ENCODE measurements at places on chromosomes 12 and 14.

DNA sequence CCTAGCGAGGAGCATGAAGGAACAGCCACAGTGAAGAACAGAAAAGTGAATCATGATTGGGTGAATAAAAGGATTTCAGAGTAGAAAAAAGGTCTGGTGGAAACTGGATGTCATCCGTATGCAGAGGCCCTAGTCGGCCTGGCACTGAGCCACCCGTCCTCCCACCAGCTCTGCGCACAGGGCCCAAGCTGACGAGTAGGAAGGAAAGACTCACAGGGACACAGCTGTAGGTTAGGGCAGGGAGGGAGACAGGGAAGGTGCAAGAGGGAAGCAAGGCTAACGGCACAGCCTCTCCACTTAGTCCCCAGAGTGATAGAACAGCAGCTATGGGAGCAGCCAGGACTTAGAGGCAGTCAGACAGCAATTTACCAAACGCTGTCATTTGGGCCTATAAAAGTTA, 112.6 kb downstream of the KCNK10 start:
- no peak for DNase-seq

DNA sequence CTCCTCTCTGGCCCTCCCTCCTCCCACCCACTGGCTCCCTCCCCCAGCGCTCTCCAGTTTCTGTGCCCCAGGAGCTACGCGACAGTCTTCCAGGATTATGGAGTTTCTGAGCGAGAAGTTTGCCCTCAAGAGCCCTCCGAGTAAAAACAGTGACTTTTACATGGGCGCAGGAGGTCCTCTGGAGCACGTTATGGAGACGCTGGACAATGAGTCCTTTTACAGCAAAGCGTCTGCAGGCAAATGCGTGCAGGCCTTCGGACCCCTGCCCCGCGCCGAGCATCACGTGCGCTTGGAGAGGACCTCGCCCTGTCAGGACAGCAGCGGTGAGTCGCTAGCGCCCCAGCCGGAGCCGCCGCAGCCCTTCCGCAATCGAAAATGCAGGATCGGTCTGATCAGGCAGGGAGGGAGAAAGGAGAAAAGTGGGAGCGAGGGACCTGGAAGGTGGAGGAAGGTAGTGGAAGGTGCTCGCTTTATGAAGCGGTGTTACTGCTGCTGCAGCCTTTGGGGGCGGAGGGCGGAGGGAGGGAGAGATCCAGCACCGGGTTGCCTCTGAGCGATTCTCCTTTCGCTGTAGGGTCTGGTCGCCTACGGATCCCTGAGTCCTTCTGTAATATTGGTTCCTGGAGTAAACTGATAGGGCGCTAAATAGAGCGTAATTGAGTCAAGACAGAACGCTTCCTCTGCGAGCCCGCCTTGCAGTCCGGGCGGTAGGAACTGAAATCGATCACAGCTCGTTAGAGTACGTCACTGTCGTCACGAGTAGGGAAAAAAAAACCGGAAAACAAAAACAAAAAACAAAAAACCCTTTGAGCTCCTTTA, at the start of gene ALX1:
Gene ALX1 (plus strand): TSS at position 56 of the 819 bp plus-strand sequence. CDS start 42 bp downstream, at position 98.
- DNase-seq: peak; percentile 4

- peak; percentile 44 for DNase-seq
These were observed 38.9 kb downstream of the PPP1R13B start for GRCh38 chr14:103808403-103809001.

- DNase-seq: no peak
These were observed 67.7 kb upstream of the PTHLH start for GRCh38 chr12:28040246-28040645.

- no peak for DNase-seq
These were observed 24.5 kb upstream of the OVCH1 start for GRCh38 chr12:29521951-29522350.

- DNase-seq: no peak
These were observed 302.3 kb upstream of the RGS6 start for GRCh38 chr14:71629765-71630492.

GRCh38 chr12:27013611-27014084, 536 bp downstream of the TM7SF3 start:
- DNase-seq: no peak

- DNase-seq: no peak
These were observed 76.7 kb upstream of the SCAF11 start for GRCh38 chr12:46067094-46067493.

DNA sequence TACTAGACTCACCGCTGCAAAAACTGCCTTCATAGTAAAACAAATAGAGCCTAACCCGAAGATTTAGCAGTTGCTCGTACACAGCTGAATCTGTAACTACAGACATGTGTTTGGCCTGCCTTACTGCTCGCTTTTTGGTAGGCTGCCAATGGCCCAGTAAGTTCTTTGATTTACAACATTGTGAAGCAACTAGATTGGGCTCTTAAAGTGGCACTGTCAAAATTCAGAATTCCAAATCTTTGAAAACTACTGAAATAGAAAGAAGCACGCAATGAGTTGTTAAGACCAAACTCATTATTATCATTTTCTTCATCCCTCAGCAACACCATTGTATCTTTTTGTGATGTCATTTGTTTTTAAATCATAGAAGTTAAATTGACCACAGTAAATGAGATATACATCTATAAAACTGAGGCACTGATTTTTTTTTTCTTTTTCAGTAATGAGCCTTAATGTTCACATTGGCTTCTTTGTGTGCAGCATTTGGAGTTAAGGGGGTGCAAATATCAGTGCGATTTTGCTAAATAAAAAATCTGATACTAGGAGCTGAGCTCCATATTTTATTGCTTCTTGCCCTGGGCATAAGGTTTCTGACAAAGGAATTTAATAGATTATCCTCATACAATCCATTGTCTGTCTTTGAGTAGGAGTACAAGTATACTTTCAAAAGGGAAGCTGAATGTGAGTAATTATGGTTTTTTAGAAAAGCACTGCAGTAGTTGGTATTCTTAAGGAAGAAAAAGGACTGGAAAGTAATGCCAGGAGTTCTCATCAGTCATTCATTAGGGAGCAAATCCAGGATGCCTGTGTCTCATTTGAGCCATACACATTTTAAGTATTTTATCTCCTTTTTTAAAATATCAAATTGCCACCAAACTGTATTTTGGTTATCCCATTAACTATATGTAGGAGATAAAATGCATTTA, 138.5 kb downstream of the KICS2 start:
- DNase-seq: no peak

DNA sequence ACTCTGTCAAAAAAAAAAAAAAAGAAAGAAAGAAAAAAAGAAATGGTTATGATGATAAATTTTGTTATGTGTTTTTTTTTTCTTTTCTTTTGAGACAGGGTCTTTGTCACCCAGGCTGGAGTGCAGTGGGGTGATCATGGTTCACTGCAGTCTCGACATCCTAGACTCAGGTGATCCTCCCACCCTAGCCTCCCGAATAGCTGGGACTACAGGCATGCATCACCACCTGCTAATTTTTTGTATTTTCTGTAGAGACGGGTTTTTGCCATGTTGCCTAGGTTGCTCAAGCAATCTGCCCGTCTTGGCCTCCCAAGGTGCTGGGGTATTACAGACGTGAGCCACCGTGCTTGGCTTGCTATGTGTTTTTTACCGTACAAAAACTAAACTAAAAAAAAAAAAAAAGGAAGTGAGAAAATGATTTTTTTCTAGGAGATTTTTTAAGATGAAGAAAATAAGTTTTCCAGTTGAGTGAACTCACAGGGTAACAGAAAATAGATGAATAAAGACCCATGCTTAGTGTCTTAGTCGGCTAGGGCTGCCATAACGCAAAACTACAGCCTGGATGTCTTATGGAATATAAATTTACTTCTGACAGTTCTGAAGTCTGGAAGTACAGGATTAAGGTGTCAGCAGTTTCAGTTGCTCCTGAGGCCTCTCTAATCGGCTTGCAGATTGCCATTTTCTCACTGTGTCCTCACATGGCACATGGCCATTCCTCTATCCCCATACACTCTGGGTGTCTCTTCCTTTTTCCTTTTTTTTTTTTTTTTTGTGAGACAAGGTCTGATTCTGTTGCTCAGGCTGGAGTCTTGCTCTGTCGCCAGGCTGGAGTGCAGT, 13.2 kb upstream of the APOF start:
- DNase-seq: no peak

DNA sequence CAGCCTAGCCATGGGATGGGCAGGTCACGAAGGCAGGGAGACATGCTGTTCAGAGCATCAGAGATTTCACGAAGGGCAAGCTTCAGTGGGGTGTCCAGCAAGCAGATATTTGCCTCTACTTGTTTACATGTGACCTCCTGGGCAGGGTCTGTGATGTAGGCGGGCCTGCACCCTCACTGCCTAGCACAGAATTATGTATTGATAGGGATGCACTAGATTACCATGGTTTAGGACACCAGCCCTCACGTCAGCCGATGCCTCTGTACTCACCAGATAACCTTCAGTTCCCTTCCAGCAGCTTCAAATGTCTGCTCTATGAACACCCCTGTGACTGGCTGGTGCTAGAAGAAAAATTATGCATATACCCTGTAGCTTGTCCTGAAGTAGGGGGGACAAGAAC, 5.1 kb upstream of the EIF5 start:
- DNase-seq: no peak

GRCh38 chr12:39144613-39145061, 239.2 kb upstream of the CPNE8 start:
- no peak for DNase-seq

- DNase-seq: peak; percentile 72
These were observed 3.0 kb upstream of the FNTB start for GRCh38 chr14:64983439-64984310.

DNA sequence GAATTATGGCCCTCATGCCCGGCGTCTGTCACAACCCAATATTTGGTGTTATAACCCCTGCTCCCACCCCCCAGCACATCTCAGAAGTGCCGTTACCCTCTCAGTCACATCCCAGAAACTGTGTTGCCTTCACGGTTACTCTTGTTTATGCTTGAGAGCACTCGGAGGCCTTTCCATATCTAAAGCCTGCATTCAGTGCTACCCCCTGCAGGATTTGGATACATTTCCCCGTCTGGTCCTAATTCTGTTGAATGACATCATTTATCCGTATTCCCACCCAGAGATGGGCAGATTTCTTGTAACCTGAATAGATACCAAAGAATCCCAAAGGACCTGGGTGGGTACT, 19.1 kb upstream of the FOS start:
- no peak for DNase-seq

GRCh38 chr12:17322090-17322489, 716.1 kb upstream of the LMO3 start:
- no peak for DNase-seq

DNA sequence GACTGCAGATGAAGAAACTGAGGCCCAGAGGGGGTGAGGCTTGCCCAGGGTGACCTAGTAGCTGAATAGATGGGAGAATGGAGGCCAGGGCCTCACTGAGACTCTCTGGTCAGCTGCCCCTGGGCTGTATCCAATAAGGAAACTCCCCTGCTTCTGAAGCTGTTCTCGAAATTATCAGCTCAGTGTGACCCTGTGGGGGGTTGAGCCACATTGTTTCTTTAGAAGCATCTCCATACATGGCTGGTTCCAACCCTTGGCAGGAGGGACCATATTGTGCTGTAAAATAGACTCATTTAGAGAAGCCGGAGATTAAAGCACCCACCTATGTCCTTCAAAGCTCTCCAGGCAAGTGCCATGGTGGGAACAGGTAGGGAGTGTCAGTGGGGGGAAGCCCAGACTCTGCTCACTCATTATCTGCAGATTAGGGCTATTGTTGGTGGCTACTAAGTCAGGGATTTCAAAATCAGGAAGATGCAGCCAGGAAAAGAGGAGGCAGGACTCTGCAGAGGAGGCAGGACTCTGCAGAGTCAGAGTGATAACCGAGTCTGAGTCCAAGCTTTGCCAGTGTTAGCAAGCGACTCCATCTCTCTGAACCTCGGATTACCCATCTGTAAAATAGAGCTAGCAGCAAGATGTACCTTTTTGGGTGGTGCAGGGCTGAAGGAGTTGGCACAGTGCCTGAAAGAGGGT, 3.5 kb downstream of the SERPINA5 start:
- DNase-seq: no peak

DNA sequence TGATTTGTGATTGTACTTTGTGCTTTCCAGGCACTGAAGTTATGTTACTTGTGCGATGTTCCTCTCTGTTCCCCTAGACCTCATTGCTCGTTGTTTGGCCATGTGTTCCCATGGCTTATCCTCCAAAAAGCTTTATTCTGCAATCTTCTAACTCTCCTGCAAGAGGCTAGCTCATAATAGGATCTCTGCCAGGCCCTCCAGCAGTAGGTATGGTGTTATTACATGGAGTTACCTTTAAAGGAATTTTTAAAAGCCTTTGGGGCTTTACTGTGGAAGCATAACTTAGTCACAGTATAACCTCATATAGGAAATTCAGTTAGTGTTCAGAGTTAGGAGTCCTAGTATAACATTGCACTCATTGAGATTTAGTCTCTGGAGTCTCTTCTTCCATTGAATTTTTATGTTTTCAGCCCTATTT, 292.3 kb downstream of the RAD51B start:
- DNase-seq: no peak

- DNase-seq: no peak
These were observed 144.3 kb downstream of the MED13L start for GRCh38 chr12:116133149-116133548.

GRCh38 chr12:3117144-3117581, 40.0 kb downstream of the TSPAN9 start:
- DNase-seq: no peak

GRCh38 chr12:78914859-78915331, 50.3 kb downstream of the SYT1 start:
- no peak for DNase-seq

GRCh38 chr12:114430306-114430705, 24.4 kb upstream of the TBX5 start:
- no peak for DNase-seq

DNA sequence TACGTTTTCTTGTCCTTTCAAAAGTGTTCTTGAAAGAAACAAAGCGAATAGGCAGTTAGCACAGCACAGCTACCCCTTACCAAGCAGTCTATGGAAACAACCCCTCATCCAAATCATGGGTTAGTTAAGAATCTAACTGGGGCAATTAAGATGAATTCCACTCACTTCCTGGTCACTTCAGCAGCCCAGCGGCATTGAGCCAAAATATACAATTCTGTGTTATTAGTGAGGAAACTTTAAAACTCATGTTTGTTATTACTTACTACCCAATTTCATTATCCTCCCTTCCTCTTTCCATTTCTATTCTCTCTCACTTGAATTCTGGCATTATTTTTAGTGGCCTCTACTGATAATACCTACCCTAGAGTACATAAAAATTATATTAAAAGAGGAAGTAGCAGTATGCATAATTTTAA, 121.4 kb downstream of the PPHLN1 start:
- no peak for DNase-seq

DNA sequence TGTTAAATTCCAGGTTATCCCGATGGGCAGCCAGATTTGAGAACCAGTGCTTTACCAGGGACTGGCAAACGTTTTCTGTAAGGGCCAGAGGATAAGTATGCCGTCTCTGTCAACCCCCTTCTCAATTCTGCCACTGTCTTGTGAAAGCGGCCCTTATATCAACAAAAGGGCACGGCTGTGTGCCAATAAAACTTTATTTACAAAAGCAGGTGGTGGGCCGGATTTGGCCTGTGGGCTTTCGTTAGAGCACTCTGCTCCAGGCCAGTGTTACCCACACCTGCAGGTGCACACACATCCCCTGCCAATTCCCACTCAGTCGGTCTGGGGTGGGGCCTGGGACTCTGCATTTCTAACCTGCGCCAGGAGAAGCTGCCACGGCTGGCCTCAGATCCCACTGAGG, 111.2 kb downstream of the RFLNA start:
- no peak for DNase-seq

- DNase-seq: no peak
These were observed 18.7 kb upstream of the LGR5 start for GRCh38 chr12:71420775-71421406.

All from stimulated activated naive CD4-positive, alpha-beta T cell (primary cell).